Fibroblast of skin of right quadriceps (primary cell): ENCODE measurements at places on chromosomes 1 and 21.

GRCh38 chr1:26771285-26771642 lies 16.5 kb upstream of the PIGV start:
- DNase-seq = no peak

GRCh38 chr1:151711044-151711800 lies 5.4 kb downstream of the CELF3 start:
- DNase-seq = no peak

- no peak for DNase-seq
These were observed 48.9 kb upstream of the MROH9 start for GRCh38 chr1:170886460-170886859.

- no peak for DNase-seq
These were observed 27.2 kb downstream of the PCBP3 start for GRCh38 chr21:45670731-45671130.

GRCh38 chr1:59750328-59751003 lies 64.3 kb upstream of the HOOK1 start:
- peak; percentile 84 for DNase-seq

- DNase-seq = no peak
These were observed 56.2 kb downstream of the EVA1C start for GRCh38 chr21:32468681-32469111.

DNA sequence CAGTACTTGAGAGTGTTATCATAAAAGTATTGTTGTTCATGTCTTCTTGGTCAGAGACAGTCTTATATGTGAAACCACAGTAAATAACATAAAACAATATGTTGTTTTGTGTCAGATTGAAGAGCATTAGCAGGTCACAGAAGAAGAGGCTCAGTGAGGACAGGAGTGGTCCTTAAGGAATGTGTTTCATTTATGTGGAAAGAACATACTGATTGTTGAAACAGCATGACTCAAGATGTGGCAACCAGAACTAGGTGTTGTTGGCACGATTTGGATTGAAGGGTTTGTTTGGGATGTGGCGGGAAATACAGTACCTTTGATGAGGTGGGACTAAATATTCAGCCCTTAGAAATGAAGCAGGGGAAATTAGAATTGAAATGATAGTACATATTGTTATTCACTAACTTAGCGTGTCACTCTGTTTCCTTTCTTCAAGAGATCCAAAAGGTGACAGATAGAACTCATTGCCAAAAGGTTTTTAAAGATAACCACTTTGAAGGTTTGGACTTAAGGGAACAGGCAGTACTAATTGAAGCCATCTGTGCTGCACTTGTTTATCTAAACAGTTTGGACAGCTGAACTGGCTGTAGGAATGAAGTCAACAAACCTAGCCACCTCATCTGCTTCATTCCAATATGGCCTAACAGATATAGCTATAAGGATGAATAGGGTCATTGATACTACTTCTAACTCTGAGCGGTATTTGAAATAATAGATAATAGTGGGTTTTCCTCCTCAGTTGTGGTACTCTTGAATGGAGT lies 14.4 kb downstream of the RALGPS2 start:
- peak; percentile 15 for DNase-seq

DNA sequence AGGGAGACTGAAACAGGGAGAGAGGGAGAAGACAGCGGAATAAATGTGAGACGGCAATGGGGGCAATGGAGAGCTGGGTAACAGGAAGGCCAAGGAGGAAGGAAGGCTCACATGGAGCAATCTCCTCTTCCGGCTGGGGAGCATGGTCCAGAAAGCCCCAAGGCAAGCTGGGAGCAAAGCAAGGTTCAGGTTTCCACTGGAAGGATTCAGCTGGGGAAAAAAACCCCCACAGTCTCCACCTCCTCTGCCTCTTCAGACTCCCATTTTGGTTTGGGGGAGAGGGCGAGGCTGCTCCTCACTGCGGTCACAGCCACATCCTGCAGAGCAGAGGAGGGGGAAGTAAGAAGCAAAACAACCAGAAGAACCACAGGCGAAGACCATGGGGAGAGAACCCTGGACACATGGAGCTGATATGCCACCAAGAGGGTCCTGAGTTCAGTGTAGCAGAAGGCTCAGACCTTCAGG lies 650 bp downstream of the TNFAIP8L2 start:
- DNase-seq = no peak

GRCh38 chr1:225981714-225982113 lies 17.4 kb downstream of the SDE2 start:
- no peak for DNase-seq

DNA sequence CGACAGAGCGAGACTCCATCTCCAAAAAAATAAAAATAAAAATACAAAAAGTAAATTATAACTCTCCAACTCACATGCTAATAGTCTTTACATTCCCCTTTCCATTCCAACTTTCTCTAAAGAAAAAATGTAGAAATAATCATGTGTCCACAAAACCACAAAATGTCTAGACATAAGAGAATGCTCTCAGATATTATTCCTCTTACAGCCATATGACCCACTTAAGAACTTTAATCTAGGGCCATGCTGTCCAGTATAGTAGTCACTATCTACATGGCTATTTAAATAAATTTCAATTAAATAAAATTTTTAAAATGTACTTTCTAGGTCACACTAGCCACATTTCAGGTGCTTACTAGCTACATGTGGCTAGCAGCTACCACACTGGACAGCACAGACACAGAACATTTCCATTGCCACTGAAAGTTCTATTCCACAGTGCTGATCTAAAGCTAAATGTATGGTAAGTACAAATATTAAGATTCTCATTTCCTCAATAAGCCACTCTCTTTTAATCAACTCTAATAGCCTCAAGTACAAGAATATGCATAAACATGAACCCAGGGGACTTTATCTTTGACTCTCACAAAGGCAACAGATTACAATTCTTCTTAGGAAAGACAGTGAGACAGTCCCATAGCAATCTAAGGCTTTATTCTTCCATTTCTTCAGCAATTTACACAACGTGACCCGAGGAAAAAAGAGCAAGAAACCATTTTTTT lies 138.6 kb downstream of the RERE start:
- DNase-seq = peak; percentile 18

DNA sequence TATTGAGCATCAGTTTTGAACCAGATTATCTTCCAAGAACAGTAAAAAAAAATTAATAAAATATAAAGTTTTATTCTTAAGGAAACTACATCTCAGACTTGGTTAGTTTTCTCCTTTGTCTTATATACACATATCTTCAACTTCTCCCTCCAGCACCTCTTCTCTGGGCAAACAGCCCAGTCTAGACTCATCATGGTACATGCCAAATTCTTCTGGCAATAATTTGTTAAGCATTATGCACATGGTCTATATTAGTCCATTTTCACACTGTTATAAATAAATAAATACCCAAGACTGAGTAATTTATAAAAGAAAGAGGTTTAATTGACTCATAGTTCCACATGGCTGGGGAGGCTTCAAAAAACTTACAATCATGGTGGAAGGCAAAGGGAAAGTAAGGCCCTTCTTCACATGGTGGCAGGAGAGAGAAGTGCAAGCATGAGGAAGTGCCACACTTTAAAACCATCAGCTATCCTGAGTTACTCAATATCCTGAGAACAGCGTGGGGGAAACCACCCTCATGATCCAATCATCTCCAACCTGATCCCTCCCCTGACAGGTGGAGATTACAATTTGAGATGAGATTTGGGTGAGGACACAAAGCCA lies 108.7 kb upstream of the RNPC3 start:
- peak; percentile 16 for DNase-seq

GRCh38 chr1:94395748-94396309 lies 22.4 kb upstream of the ABCD3 start:
- DNase-seq = no peak

- no peak for DNase-seq
These were observed 35.7 kb upstream of the SLC30A1 start for GRCh38 chr1:211614615-211615014.

- no peak for DNase-seq
These were observed 46.2 kb upstream of the BTG3 start for GRCh38 chr21:17658931-17659330.

GRCh38 chr1:87956750-87957149 lies 628.1 kb downstream of the LMO4 start:
- DNase-seq = peak; percentile 86

DNA sequence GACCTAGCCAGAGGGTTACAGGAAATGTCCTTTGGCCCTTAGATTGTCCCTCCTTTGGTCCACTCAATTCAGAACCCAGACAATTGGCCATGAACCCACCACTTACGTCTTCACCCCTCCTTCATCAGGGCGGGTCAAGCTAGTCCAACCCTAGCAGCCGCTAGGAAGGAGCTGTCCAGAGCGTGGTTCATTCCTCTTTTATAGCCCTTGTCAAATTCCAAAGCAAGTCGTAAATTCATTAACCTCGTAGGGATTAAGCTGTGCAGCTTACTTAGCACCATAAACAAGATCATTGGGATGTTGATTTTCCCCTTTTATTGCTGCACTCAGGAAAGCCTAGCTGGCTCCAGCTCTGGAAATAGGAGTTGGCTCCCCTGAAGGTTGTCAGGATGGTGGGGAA lies 90.1 kb downstream of the TMEM53 start:
- no peak for DNase-seq

- DNase-seq = no peak
These were observed 17.1 kb downstream of the COL6A2 start for GRCh38 chr21:46114963-46115362.

GRCh38 chr1:8378178-8378577 lies 60.3 kb downstream of the SLC45A1 start:
- peak; percentile 15 for DNase-seq

GRCh38 chr21:15276243-15276642 lies 211.4 kb upstream of the NRIP1 start:
- DNase-seq = no peak

- DNase-seq = peak; percentile 37
These were observed 144.5 kb upstream of the TMEM51 start for GRCh38 chr1:15008783-15009729.

DNA sequence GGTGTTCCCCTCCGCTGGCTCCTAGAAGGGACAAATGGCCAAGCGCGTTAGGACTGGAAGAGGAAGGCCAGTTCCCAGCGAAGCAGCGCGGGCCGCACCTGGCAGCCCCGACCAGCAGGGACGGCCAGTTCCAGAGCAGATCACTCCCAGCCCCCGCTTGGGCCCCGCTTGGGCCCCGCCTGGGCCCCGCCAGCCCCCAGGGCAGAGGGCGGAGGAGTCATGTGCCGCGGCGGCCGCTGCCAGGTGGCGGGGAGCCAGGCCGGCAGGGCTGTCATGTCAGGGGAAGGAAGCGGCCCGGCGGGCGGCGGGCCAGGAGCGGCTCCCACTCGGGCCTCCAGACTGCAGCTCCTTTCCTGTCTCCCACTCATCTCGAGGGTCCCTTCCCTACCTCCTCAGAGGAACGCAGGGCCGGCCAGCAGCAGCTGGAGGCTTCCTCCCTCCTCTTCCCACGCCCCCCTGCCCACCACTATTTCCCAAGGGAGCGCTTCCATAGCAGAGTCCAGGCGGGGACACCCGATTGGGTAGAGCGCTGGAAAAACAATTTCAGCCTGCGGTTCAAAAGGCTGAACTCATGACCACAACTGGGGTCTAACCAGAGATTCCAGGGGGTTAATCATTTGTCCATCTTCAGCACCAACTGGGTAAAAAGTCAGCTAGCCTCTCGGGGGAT lies 16.5 kb downstream of the ZNF697 start:
- DNase-seq = peak; percentile 71

DNA sequence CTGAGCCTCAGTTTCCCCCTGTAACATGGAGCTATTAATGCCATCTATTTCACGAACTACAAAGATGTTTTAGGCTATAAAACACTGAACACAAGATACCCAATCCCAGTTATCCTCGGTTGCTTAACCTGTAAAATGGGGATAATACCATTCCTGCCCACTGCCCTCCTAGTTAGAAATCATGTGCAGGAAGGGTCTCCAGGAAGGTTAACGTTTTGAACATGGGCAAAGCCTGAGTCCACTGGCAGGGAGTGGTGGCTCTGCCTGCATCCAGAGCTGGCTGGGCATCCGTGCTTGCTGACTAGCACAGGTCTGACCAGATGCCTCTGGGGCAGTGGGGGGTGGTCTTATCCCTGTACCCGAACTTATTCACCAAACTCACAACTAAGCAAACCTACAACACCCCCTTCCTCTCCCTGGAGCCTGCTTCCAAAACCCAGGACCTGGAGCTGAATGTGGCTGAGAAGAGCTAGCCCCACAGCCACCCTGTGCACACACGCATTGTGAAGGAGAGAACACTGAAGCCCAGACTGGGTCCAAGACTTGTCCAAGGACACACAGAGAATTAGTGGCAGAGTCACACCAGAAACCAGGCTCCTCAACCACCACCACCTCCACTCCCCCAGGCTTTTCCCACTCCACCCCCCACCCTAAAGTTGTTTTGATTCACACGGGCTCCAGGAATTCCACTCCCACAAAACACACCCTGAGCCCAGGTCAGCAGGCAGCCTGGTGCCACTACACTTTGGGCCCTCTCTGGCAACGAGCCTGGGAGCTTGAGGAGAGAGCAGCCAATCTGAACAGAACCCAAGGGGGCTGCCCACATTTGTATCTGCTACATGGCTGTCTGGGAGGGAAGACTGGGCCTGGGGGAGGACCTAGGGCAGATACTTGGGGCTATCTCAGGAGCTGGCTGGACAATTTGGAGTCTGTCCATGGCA lies 1.6 kb downstream of the E2F2 start:
- no peak for DNase-seq

DNA sequence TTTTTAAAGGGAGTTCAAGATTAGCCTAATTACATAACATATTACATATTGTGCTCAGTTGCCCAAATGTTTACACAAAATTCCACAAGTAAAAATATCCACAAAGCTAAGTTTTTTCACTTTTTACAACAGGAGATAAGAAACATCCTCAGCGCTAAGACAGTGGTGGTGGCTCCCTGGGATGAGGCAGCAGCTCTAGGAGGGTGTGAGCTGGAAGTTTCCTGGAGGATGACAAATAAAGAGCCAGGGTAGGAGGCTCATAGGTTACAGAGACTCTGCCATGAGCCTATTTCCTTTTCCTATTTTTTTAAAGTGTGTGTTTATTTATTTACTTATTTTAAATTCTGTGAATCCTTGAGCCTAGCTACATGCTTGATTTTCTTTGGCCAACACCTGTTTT lies 91.7 kb downstream of the COL24A1 start:
- no peak for DNase-seq

DNA sequence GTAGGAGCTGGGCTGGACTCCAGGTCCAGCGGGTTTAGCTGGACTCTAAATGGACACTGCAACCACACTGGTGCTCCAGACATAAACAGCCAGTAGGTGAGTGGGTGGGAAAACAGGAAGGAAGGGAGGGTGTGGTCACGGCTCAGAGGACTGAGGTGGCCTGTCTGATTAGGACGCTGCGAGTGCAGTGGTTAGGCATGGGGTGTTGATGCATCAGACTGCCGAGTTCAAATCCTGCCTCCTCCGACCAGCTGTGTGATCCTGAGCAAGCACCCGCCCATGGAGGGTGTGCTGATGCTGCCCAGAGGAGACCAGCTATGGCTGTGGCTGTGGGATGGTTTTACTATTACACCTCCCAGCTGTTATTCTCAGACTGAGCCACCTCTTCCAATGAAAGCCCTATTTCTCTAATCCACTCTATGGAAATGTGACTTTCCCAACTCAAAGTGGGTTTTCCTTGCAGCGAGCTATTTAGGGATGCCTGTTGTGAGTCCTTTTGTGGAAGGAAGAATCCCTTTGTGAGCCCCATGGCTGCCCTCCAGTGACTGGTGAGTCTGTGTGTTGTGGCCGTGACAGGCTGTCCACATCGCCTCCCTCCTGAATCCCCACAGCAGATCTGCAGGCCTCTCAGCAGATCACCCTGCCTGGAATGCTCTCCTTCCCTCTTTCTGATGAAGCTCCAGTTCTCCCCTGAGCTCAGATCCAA lies 56.6 kb upstream of the EDN2 start:
- no peak for DNase-seq
